Immature natural killer cell (primary cell): ENCODE measurements at places on chromosomes 2 and 18. TPM values are rescaled to one million over a fixed set of nuclear protein-coding genes. Genes with fewer than 3 reads are reported as not detected.

- DNase-seq = no peak
Observed at GRCh38 chr2:203993560-203993959, 57.0 kb downstream of the ICOS start.

GRCh38 chr2:125371867-125372266, 1284.1 kb upstream of the GYPC start:
- DNase-seq = no peak

- no peak for DNase-seq
Observed at GRCh38 chr2:10169581-10169980, 47.0 kb downstream of the RRM2 start.

The GTF2A1L gene
- not detected for polyA plus RNA-seq

GRCh38 chr2:10407841-10408648, 40.1 kb downstream of the ODC1 start:
- peak; percentile 65 for DNase-seq

The DYNC1I2 gene
- 20.6 TPM for polyA plus RNA-seq

- DNase-seq = peak; percentile 56
Observed at GRCh38 chr2:68653538-68653982, 10.2 kb downstream of the PROKR1 start.

DNA sequence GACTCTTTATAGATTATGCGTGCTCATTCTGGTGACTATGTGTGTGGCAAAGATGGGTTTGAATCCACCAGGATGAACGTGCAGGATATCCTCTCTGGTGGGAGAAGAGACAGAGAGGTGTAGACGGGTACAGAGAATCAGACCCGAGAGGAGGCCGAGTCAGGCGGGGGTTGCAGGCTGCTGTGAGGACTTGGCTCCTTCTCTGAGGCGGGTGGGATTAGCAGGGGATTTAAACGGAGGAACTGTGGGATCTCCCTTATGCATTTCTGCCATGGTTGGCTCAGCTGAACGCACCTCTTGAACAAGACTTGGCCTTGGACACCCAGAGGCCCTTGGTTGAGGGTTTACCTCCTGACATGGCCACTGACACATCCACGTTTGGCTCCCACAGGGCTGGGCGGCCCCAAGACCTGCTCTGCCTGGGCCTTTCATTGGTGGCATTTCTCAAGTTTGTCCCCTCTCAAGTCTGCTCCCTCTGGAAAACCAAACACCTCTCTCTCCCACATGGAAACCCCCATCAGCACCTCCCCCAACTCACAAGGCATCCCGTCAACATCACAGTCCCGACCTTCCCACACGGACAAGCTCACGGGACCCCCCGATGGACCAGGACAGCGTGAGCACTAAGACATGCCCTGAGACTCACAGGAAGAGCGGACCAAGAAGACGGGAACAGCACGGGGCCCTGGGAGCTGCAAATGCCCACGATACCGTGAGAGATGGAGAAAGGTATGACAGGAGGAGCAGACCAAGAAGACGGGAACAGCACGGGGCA, 158.3 kb downstream of the RTP5 start:
- DNase-seq = no peak

The CAVIN2 gene
- 0.34 TPM for polyA plus RNA-seq

The PSMD14 gene
- 66.7 TPM for polyA plus RNA-seq

The RBKS gene
- polyA plus RNA-seq = 3.4 TPM

DNA sequence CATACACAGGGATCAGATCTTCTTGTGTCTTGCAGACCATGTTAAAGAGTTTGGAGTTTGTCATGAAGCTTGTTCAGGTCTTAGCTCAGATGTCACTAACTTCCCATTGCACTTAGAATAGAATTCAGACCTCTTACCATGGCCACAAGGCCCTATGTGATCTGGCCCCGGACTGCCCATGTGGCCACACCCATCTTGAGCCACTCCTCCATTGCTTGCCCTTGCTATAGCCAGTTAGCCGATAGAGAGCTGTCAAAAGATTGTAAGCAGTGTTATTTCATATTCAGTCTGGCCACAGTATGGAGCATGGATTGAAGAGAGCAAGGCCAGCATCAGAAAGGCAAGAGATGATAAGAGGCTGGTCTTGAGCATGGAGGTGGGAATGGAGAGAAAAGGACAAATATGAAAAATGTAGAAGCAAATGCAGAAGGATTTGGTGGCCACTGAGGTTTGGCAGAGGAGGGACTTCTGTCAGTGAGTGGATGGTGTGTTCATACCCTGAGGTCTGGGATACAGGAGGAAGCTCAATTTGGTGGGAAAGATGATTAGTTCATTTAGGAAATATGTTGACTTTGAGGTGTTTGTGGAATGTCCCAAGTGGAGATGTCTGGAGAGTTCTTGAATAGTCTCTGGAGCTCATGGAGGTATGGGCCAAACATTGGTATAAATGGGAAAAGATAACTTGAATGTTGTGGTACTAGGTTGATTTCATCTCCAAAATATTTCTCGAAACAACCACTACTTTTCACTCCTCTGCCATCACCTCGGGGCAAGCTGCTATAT, 10.6 kb downstream of the DGUOK start:
- DNase-seq = no peak

The CTNNA2 gene
- polyA plus RNA-seq = not detected

DNA sequence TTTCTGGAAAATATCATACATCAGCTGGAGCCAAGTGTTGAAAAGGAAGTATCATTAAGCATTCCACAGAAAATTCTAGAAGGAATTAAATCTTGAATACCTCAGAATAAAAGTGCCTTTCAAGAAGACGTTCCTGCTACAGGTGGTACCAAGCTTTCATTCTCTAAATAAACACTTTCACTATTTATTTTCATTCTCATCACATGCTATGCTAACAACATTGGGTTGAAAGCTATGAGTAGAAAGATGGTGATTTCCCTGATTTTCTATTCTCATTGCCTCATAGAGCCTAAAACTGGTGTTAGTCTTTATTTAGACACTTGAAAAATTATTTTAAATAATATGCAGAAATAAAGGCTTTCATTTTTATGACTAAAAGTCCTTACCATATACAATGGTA, 324.7 kb downstream of the LRP1B start:
- DNase-seq = no peak

GRCh38 chr2:122421775-122422174, 666.3 kb downstream of the TSN start:
- DNase-seq = no peak

GRCh38 chr2:120589771-120590608, 145.7 kb upstream of the GLI2 start:
- no peak for DNase-seq

DNA sequence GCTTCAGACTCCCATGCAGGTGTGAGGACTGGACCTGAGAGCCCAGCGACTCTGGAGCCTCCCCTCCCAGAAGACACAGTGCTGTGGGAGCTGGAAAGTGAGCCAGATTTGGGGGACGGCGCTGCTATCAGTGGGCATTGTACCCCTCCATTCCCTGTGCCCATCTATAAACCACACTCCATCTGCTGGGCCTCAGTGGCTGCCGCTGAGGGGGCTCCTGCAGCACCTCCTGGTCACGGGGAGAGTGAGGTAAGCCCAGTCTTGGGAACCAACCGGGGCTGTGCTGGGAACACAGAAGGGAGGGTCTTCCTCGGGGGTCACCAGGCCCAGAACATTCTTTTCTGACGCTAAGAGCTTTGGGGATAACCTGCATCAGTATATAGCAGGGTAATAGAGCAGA, 9.5 kb downstream of the PSD4 start:
- no peak for DNase-seq

DNA sequence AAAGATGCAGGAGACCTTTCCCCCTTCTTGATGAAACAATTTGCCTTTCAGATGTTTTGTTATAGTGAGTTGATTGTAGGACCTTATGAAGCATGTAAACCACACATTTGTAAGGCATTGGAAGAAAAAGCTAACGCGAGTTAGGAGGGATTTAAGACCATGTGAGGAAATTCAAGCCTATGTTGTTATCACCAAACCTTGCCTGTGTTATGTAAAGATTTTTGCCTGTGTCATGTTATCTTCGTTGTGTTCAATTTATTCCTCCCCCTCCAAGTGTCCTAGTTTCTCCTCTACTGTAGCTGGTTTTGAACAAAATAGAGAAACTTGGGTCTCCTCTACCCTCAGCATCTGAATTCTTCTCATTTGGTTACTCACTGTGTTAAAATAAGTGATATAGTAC, 173.0 kb downstream of the NEDD4L start:
- no peak for DNase-seq

DNA sequence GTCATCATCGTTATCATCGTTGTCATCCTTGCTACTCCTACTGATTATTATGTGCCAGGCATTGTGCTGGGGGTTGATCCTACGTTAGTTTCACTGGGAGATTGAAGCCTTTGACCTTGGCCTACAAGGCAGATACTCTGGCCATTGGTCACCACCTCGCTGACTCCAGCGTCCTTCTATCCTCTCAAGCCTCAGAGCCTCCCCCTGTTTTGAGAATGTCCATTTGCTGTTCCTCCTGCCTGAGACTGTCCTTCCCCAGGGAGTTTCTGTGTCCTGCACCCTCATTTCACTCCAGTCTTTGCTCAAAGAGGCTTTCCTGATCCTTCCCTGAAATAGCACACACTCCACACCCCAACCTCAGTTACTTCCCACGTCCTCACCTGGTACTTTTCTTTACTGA, 57.8 kb downstream of the ACAA2 start:
- DNase-seq = no peak

GRCh38 chr2:104521247-104521646, 332.7 kb upstream of the POU3F3 start:
- no peak for DNase-seq

The HK2 gene
- polyA plus RNA-seq = 0.19 TPM

- no peak for DNase-seq
Observed at GRCh38 chr2:200587007-200587616, 1.3 kb downstream of the AOX1 start.

- no peak for DNase-seq
Observed at GRCh38 chr2:173520918-173521317, 166.2 kb downstream of the CDCA7 start.

DNA sequence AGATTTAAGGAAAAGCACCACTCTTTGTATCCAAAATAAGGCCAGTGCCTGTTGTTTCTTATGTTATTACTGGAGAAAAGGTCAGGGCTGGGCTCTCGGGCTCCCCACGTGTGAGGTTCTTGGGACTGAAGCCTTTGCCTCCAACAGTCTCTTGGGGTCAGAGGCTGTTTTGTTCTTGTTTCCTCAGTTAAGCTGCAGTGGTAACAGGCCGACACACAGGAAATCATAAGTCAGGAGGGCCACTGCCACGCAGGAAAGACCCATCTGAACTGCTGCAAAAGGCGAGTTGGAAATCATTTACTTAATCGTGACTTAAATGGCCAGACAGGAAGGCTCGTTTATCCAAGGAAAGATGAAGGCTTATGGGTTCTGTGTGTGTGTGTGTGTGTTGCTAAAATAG, 30.3 kb upstream of the IL37 start:
- peak; percentile 49 for DNase-seq

The EIF4E2 gene
- 60.5 TPM for polyA plus RNA-seq

DNA sequence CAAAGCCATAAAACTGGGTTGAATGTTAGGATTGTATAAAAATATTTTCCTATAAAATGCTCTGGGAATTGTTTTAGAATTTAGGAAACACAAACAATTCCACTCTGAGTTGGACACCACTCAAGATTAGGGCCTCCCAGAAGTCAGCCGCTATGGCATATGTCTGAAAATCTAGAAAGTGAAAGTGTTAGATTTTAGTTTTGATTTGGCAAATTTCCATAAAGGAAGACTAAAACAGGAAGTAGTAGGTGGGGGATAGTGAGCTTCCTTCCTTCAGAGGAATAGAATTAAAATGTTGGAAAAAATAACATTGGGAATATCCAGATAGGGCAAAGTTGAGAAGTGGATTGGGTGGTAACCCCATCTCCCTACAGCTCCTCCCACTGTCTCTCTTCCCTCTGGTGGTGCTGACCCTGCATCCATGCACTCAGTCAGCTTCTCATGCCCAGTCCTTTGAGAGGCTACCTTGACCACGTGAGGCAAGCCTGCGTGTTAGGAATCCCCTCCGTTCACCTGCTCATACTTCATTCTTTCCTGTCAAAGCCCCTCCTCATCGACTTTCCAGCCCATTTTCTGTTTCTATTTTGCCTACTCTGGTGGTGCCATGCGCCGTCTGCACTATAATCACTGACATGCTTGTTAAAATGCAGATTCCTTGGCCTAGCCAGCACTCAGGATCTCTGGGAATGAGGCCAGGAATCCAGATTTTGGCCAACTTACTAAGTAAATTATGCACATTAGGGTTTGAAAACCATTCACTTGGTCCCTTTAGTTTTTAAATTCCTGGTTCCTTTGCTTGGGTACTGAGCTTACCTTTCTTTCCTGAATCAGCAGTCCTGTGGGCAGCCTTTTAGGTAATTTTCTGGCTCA, 83.5 kb downstream of the POLE4 start:
- DNase-seq = no peak

DNA sequence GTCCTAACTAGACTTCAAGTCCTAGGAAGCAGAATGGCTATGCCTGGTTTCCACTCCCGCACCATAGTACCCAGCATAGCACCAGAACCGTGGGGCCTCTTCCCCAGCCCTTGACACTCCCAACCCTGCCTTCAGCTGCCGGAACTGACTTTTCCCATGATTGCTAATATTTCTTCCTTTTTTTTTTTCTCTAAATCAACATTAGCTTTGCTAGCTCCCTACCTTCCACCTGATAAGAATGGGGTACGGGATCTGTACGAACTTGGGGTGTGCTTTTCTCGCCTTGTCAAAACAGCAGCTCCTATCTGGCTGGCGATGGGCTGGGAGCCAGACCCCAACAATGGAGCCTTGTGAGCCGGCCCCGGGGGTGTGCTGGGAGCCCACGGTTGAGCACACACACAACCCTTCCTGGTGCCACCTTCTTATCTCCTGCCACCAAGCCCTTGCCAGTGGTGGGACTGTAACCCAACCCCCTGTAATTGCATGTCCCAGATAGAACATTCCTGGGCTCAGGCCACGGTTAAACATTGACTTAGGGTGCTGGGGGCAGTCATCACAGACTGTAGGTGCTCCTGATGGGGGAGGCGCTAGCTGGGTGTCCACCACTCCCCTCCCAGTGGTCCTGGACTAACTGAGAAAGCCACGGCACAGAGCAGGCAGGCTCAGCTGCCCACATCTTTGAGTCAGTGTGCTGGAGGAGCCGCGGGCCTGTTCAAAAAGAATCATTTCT, 213.0 kb upstream of the HAAO start:
- no peak for DNase-seq

DNA sequence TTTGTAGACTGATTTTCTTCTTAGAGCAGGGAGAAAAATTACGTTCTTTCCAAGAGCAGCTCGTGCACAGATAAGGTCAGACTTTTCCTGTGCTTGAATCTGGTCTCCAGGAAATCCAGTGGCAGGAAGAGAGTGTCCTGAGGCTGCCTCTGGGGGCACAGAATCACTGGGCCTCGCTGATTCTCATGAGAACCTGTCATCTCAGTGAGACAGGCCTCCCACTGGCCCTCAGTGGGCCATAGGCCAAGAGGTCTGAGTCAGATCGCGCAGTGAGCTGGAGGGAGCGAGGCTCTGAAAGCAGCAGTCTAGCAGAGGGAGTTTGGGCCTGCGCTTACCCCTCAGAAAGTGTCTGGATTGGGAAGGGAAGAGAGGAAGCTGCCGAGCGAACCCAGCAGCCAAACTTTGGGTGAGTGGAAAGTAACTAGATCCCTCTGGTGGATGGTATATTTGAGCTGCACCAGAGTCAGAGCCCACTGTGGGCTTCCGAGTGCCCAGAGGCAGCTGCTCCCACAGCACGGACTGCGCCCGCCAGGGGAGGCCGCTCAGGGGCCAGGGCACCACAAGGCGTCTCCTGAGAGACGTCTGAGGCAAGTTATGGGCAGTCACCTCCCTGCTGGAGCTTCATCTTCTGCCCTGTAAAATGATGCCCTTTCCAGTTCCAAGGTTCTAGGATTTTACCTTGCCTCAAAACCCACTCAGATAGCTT, 8.2 kb downstream of the GDF7 start:
- DNase-seq = no peak
